ENCODE measurements at places on chromosomes 5 and 9. TPM values are rescaled to one million over a fixed set of nuclear protein-coding genes. Genes with fewer than 3 reads are reported as not detected.

DNA sequence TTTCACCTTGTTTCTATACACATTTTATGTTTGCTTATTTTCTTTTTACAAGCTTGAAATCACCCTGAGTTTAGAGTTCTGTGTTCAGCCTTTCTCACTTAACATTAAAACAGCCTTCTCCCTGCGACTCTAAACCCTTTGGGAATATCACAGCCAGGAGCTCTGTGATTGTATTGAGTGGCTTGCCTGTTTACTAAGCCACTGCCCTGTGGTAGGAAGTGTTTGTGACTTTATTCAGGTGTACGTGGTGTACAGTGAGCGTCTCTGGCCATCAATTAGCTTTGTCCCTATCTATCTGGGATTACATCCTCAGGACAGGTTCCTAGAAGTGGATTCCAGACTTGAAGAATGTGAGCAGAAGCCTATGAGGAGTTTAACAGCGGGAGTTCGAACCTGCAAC lies 11.0 kb upstream of the NEURL1B start:
- no peak for DNase-seq

DNA sequence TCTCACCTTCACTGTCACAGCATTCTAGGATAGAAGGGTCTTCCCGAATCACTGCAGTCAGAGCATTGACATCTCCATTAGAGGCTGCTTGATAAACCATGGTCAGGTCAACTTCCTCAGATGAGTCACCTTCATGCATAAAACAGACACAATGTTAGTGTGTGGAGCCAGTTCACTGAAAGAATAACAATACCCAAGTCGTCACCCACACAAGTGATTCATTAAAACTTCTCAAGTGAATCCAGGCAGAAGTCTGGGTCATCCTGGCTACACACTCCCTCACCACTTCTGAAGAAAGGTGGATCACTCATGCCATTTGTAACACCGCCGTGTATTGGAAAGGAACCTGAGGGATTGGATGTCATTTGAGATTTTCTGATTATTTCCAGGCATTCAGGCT lies 49.6 kb downstream of the ANKRD55 start:
- no peak for DNase-seq

- no peak for DNase-seq
These were observed 130.9 kb downstream of the CEMIP2 start for GRCh38 chr9:71637375-71637774.

DNA sequence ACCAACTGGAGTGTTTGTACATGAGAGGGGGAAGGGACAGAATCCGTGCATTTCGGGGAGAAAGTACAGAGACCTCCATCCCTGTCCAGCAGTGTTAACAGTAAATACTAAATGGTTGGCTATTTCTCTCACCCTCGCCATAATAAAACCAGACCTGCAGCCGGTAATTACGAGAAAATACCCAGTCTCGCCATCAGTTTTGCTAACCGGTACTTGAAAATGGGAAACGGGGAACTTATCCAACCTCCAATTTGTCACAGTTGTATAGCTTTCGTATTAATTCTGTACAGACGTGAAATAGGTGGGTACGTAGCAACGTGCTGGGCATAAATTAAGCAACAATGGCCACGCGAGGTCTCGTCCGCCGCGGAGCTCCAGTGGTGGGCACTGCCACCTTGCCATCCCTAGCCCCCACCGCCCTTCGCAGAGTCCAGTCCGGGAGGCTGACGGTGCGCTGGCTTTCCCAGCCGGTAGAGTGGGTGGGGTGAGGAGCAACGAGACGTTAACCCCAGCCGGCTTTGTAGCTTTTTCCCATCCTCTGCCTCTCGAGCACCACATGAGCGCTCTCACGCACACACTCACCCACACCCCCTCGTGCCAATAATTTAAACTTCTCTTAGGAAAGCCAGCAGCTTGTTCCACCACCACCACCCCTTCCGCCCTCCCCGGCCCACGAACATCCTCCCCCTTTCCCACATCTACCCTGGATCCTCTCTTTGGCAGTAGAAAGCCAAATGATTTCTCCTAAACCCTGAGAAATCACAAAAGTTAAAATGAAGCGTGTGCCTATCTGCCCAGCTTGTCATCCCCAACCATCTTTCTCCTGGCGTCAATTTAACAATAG lies 1.8 kb downstream of the ELAVL2 start:
- no peak for DNase-seq

The CDH9 gene
- not detected for total RNA-seq

The C9 gene
- not detected for total RNA-seq

Measured in activated B cell treated with CpG ODN at 0.5 μM for 24 hours (primary cell).